ENCODE measurements at places on chromosomes 2 and 18.

GRCh38 chr2:121338281-121338680, 53.3 kb upstream of the TFCP2L1 start:
- DNase-seq: no peak

DNA sequence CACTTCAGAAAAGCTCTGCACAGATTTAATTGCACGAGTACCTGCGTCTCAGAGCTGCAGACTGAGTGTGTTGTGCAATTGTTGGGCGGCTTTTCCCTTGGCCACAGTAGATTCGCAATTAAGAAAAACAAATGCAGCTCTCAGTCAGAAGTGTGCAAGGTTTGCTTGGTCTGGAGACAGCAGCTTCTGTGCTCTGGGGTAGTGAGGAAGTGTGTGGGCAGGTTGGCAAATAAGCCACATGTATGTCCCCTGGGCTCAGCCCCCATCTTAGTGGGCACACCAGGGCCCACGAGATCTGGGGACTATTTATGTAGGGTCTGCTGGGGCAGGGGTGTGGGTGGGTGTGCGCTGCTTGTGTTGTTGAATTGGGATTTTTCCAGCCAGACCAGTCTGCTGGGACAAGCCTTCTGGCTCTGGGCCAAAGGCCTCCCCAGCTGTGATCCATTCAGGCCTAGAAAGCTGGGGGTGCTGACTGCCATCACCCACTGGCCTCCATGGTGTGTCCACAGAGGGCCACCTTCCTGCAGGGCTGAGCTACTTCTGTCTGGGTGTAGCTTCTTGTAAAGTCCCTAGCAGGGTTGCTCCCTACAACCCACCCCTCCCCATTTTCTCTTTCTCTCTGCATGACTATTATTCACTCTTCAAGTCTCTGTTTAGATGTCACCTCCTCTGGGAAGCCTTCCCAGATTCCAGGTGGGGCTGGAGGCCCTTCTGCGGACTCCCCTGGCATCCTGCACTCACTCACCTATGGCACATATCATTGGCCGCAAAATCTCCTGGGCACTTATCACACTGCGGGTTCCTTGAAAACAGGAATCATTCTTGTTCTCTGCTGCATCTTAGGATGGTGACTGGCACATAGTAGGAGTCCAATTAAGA, 67.8 kb downstream of the ODC1 start:
- DNase-seq: no peak

GRCh38 chr2:54809819-54810218, 86.4 kb downstream of the EML6 start:
- DNase-seq: no peak

DNA sequence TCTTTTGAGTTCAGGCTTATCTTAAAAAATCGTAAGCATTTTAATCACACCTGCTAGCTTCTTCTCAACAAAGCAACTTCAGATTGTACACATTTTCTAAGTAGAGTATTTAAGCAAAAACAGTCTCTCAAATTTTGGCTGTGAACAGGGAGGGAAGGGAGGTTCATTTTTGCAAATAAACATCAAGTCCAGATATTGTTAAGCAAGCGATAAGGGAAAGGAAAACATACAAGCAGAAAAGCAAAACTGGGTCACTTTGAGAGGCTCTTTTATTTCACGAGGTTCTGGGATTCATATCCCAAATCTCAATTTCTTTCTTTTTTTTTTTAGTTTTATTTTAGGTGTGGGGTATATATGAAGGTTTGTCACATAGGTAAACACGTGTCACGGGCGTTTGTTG, 79.9 kb downstream of the SLC25A12 start:
- DNase-seq: no peak

- no peak for DNase-seq
Measured at GRCh38 chr2:30628341-30628740, 178.9 kb downstream of the CAPN13 start.
